ENCODE measurements at places on chromosomes 13 and 19.

DNA sequence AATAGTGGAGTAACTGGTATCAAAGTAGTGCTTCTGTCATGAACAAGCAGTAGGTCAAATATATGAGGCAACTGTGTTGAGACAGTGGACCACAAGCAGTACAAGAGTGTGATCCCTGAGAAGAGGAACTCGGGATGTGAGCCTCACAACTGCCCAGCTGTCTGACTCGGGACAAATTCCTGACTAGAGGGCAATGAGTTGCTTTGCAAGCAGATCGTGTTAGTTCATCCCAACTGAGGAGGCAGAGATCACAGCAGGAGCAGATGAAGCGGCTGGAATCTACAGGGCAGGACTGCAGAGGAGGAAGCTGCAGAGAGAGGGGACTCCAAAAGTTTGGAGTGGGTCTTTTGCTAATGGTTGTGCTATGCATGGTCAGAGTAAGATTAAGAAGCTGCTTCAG, 741.1 kb downstream of the DIAPH3 start:
- no peak for DNase-seq

DNA sequence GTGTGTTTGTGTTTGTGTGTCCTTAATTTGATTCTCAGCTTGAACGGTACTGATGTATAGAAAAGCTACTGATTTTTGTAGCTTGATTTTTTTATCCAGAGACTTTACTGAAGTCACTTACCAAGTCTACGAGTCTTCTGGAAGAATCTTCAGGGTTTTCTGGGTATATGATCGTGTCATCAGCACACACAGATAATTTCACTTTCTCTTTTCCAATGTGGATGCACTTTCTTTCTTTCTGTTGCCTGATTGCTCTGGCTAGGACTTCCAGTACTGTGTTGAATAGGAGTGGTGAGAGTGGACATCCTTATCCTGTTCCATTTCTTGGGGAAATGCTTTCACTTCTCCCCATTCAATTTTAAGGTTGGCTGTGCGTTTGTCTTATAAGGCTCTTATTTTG, 7.9 kb upstream of the LILRB1 start:
- DNase-seq = no peak

GRCh38 chr13:57073983-57074382, 66.7 kb upstream of the PRR20A start:
- no peak for DNase-seq

- DNase-seq = no peak
Measured at GRCh38 chr19:18308948-18309325, 13.9 kb downstream of the LSM4 start.

DNA sequence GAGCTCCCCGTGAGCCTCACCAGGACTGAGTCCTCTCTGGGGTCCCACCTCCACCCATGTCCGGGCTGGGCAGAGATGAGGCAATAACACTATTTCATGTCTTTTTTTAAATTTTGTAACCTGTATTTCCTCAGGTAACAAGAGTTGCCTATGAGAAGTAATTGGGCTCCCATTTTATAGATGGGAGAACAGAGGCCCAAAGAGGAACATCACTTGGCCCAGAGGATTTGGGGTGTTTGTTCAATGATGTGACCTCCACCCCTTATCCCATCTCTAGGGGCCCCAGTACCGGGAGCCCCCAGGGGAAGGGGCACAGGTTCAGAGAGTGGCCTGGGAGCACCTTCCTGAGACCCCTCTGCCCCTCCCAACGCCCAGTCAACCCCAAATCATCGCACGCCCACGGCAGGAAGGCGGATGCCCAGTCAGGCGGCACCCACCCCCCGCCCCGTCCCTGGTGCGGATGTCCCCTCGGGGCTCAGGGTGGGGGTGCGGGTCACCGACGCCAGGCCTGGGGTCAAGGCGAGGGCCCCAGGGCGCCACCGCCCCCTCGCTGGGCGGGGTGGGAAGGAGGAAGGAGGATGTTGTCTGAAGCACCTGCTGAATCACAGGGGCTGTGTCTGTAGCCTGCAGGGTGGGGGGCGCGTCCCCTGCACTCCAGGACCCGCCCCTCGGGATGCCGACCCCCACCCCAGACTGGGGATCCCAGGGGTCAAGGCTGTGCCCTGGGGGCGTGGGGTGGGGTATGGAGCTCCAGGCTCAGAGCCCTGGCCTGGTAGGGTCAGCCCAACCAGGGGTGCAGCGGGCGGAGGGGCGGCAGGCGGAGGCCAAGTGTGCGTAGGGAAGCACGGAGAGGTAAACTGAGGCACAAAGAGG, 9.0 kb upstream of the CIRBP start:
- DNase-seq = no peak

- no peak for DNase-seq
Measured at GRCh38 chr13:47628666-47629065, 372.4 kb downstream of the SUCLA2 start.

DNA sequence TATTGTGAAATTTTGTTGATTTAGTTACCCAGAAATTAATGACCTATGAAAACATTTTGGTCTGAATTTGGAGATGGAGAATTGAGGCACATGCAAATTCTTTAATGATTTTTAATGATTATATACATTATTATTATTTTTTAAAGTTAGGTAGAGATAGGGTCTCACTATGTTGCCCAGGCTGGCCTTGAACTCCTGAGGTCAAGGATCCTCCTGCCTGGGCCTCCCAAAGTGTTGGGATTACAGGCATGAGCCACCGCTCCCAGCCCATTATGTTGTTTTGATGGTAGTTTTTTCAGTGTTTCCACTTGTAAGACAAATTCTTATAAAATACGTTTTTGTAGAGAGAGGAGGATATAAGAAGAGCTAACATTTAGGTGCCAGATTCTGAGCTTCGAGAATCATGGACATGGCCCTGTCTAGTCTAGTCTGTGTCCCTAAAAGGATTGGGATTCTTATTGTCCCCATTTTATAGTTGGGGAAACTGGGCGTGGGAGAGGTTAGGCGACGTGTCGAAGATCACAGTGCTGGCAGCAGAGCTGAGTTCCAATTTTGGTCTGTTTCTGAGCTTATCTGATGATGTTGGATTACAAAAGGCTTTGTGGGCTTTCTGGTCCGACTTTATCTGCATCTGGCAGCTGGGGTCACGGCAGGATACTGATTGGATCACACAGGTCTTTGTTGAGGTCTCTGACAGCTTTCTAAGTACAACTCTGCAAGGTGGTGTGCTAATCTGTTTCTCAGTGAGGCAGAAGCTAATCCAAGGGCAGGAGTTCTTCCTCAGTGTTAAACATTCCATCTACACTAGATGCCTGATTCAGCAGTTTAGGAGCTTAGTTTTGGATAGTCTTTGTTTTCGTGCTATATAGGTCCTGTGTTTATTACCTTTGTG, 7.5 kb upstream of the WDR88 start:
- no peak for DNase-seq

DNA sequence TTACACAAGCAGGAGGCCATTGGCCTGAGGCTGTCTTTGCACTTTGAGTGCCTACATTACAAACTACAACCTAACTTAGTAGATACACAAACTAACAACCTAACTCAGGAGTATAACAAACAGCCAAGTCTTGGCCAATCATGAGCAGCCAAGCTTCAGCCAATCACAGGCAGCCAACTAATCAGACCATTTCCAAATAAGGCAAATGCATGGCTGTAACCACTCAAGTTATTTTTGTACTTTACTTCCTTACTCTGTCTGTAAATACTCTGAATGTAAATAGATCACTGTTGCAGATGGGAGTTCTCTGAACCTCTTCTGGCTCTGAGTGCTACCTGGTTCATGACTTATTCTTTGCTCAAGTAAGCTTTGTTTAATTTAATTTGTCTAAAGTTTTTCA, 748.1 kb upstream of the SGCG start:
- no peak for DNase-seq
